ENCODE measurements at places on chromosomes 5 and 9. TPM values are rescaled to one million over a fixed set of nuclear protein-coding genes. Genes with fewer than 3 reads are reported as not detected.

The ORM2 gene
- not detected for total RNA-seq

The CA9 gene
- total RNA-seq, result 4.5 TPM

The SPATA31C1 gene
- not detected for total RNA-seq

The PHF24 gene
- 0.11 TPM for total RNA-seq

- no peak for DNase-seq
Observed at GRCh38 chr5:96329886-96330529, 103.0 kb downstream of the PCSK1 start.

DNA sequence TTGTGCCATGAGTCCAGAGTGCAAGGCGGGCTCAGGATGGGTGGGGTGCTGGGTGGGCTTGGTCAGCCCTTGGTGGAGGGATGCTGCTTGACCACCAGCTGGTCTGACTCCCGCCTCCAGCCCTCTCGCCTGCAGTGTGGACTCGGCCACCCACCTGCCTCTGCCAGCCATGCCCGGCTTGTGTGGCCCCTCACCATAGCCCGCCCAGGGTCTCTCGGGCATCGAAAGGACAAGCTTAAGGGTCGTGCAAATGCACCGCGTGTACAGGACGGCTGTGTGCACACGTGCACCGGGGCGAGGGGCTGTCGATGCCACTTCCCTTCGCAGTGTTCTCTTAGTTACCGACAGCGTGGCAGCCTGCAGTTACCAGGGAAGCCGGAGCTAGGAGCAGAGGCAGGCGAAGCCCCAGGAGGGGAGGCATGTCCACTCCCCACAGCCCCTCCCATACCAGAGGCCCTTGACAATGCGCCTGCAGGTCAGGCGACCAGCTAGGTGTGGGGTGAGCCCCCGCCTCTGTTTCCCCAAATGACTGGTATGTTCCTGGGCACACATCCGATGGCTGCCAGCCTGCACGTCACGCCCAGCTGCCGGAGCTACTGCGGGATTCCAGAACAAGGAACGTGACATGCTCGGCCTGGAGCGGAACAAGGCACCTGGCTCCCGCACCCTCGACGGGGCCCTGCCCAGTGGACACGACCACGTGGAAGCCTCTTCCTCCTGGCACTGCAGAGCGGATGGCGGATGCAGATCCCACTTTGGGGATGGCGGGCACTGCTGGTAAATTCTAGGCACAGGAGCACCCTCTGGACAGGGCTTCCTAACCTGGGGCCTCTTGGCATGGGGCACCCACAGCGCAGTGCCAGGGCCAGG is 7.8 kb downstream of the LCN9 start:
- DNase-seq, result no peak

DNA sequence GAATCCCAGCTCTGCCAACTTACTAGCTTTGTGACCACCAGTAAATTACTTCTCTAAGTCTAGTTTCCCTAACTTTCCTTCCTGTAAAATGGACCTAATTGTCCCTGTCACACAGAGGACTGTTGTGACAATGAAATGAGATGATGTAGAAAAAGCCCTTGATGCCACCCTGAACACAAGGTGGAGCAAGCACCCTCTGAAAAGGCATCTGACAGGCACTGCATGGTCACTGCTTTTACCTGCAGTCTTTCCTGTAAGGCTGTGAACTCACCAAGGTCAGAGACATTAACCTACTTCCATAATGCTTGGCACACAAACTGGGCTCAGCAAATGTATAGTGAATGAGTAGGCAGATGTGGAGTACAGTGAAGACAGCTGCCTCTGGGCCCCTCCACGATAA is 6.1 kb downstream of the SLC31A2 start:
- no peak for DNase-seq

GRCh38 chr5:91419571-91420537 is 36.7 kb upstream of the ARRDC3 start:
- DNase-seq, result peak; percentile 84

- DNase-seq, result no peak
Observed at GRCh38 chr9:130815242-130815808, 19.7 kb upstream of the ABL1 start.

DNA sequence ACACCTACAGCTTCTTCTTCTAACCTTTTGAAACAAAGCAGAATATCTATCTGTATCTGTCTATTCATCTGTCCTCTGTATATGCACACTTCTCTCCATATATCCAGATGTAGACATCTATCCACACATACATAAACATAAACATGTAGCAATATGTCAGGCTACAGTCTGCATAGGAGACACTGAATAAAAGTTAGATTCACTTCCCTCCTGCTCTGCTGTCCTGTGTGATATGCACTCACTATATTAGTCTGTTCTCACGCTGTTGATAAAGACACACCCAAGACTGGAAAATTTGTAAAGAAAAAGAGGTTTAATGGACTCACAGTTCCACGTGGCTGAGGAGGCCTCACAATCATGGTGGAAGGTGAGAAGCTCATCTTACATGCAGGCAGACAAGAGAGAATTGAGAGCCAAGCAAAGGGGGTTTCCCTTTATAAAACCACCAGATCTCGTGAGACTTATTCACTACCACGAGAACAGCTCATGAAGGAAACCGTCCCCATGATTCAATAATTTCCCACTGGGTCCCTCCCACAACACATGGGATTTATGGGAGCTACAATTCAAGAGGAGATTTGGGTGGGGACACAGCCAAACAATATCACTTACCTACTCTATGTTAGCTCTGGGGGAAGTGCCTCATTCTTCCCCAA is 24.1 kb downstream of the RANBP3L start:
- no peak for DNase-seq

DNA sequence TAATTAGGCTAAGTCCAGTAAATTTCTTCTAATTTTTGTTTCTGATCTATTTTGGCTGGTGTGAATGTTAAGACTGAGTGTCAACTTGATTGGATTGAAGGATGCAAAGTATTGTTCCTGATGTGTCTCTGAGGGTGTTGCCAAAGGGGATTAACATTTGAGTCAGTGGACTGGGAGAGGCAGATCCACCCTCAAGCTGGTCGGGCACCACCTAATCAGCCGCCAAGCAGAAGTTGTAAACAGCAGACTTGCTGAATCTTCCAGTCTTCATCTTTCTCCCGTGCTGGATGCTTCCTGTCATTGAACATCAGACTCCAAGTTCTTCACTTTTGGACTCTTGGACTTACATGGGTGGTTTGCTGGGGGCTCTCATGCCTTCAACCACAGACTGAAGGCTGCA is 21.4 kb upstream of the MLLT3 start:
- no peak for DNase-seq

- DNase-seq, result no peak
Observed at GRCh38 chr9:5670079-5670478, 41.2 kb downstream of the RIC1 start.
